ENCODE measurements at places on chromosomes 1 and 21. TPM values are rescaled to one million over a fixed set of nuclear protein-coding genes. Genes with fewer than 3 reads are reported as not detected.

Gene NT5C1A
- total RNA-seq, result not detected

Gene PLA2G2A
- total RNA-seq, result 0.27 TPM

Gene SPRR2A
- total RNA-seq, result not detected

Gene MYBPH
- total RNA-seq, result 0.08 TPM

Gene PAX7
- not detected for total RNA-seq

- no peak for DNase-seq
Observed at GRCh38 chr21:25682382-25682781, 43.3 kb downstream of the JAM2 start.

- DNase-seq, result no peak
Observed at GRCh38 chr1:200073286-200073637, 45.8 kb downstream of the NR5A2 start.

DNA sequence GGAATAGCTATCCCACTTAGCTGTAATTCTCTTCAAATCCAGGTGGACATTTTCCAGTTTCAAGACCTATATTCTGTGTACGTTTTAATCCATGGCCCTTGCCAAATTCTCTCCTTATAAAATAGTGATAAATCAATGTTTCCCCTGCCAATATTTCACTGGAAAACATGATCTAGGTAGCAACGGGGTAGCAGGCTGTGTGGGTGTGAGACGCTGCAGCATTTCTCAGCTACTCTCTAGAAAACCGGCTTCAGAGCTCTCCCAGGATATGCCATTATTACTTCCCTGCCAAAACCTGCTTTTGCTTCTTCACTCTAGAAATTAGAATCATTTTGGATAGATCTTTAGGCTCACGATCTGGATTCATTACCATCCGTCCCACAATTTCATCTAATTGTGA, 82.1 kb upstream of the SIPA1L2 start:
- DNase-seq, result no peak

DNA sequence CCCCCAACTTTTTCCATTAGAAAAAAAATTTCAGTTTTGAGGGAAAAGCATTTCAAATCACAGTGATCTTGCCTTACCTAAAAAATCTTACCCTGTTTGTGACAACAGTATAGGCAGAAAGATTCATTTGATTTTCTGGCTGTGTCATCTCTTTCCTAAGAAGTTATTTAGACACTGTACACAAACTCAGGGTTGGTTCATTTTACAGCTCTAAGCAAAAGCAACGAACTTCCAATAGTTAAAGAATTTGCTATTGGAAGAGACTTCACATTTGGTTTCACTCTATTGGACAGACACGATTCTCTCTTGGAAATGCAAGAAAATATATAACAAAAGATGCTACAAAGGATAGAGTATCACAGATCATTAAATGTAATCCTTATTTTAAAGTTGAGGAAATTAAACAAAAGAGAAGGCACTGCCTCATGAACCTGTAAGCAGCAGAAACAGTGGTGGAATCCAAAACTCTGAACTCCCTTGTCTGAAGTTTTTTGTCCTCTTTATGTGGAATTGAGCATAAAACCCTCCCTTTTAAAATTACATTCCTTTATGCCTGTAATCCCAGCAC, 20.8 kb downstream of the EYA3 start:
- DNase-seq, result peak; percentile 27

DNA sequence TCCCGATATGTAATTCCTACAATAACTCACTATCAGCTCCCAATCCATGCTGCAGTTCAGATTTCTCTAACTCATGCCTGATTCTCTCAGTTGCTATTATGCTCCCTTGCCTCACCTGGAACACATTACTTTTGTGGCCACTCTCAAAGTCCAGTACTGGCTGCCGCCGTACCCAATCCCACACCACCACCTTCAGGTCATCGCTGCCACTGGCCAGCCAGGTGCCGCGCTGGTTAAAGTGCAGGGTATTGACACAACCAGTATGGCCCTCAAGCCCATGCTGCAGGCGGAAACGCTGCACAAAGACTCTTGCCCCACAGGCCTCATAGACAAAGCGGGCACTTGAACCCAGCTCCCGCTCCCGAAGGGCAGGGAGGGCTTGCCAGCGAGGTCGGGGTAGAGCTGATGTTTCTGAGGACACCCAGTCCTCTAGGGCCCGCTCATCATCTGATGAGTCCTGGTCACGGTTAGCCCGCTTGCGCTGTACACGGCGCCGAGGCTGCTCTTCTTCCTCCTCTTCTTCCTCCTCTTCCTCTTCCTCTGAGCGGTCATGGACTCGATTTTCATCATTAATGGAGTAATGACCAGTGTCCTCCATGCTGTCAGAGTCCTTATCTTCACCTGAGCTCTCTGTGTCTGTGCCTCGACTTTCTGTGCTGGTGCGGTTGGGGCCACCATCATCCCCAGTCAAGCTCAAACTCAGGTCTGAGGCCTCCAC, 22.6 kb downstream of the DCAF8 start:
- DNase-seq, result no peak

- peak; percentile 27 for DNase-seq
Observed at GRCh38 chr1:113808450-113809195, 3.7 kb downstream of the RSBN1 start.

- no peak for DNase-seq
Observed at GRCh38 chr21:39430457-39430856, 15.1 kb downstream of the LCA5L start.

DNA sequence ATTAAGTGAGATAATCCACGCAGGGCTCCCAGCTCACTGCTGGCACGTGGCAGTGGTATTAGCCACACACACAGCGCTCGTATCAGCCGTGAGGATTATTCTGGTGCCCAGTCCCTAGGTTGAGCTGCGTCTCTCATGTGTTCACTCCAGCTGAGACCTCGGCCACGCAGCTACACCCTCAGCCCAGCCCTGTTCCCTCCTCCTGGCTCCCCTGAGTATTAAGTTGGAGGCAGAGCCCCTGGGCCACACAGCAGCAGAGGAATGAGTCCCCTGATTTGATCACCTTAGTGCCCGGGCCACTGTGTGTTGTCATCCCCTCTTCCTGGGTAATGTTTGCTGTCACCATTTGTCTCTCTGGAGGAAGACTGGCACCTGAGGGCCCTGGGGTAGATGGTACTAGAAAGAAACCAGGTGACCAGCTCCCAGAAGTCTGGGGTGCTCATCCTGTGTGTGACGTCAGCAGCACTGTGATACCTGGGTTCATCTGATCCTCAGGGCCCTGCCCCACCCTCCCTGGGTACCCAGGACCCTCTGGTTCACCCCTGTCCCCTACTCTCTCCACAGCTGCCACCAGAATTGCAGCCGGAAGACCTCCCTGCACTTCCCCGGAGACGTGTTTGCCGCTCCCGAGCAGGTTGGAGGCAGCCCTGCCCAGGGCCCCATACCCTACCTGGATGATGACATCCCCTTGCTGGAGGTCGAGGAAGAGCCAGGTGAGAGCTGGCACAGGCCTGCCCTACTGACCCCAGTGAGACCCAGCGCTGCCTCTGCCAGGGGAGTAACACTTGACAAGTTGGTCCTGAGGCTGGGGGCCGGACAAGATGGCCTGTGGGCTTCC, 40.1 kb downstream of the DISP3 start:
- DNase-seq, result no peak

DNA sequence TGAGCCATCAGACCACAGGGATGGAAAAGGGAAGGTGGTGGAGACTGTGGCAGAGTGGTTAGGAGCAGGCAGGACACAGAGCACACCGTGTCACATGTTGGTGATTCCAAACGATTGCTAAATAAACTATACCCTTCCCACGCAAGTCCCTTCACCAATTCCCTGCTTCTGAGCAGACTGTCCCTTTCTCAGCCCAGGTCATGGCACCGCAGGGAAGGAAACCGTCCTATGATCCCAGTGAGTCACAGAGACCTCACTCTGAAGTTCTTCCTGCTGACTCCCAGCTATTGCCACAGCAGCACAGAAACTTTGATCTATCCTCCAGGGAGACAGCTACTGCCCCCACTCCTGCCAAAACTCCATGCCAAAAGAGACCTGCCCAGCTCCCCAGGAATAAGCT, 19.2 kb downstream of the RIMS3 start:
- peak; percentile 20 for DNase-seq

DNA sequence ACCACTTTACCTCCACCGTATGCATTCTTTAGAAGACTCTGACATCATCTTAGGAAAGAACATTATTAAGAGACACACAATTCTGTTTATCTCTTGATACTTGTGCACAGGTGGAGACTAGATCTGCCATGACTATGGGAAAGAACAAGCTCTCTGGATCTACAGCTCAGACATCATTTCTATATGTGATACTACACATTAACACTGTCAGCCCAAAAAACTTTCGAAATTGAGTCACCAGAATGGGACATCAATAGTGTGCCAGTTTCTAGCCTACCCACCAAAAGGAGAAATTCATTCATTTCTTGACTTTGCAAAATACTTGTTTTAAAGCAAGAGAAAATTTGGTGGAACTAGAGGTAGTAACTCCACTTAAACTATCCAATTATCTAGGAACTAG, 6.0 kb upstream of the EVI5 start:
- DNase-seq, result no peak

DNA sequence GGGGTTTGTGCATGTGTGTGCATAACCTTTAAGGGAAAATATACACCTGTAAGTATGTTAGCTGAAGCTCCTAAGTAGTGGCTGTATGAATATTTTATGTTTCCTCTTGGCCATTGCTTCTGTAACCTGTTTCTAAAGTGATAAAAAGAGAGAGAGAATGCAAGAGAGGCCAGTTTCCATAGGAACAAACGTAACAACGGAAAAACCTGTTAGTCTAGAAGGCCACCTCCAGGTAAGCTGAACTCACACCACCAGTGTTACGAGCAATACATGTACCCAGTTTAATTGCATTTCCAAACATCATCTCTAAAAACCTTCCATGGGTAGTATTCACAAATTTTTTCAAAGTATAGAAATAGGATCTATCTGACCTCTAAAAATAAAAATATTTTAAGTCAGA, 63.1 kb downstream of the PLPPR4 start:
- DNase-seq, result no peak

GRCh38 chr1:161932668-161933067, 91.0 kb downstream of the OLFML2B start:
- DNase-seq, result peak; percentile 60

DNA sequence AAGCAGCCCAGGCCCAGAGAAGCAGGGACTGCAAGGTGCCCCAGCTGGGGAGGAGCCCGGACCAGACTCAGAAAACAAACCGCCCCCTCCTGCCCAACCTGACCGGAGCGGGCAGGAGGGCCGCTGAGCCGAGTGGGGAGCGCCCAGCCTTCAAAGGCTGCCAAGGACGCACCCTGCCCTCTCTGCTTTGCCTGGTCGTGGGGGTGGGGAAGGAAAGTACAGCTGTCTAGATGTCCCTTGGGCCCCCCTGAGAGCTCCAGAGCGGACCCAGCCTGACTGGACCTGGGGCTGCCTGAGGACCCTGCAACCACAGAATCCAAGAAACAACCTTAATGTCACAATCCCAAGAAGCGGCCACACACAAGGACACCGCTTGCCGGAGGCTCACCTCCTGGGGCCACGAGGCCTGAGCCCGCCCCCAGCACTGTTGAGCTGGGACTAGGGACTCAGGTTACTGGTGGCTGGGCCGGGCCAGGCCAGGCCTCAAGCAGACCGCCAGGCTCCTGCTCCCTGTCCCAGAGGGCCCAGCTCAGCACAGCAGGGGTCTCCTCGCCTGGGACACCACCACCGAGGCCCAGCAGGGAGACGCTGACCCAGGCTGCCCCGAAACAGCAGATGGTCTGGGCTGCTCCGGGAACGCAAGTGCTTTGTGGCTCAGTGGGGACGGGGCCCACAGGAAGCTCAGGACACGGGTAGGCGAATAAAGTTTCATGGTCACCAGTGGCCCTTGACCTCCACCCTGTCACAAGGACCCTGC, 1.4 kb downstream of the DVL1 start:
- no peak for DNase-seq

DNA sequence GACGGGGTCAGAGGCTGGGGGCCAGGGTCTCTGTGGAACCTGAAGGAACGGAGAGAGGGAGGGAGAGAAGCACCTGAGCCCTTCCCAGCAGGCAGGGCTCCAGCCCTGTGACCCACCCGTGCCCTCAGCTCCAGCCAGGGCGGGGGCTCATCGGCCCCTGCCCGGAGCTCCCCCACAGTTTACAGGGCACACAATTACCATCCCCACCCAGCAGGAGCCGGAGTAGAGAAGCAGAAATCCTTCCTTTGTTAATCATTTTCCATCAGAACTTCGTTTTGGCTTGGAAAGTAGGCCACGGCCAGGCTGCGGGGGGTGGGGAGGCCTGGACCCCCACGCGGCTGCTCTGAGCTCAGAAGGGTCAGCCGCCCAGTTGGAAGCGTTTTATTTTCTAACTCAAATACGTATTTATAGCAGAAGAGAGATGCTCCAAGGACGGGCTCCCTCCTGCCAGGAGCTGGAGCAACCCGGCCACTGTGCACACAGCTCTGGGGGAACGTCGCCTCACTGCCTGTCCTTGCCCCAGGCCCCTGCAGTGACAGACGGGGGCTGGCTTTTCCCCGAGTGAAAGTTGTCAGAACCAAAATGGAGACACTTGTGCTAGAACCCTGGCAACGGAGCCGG, 42.7 kb upstream of the ADARB1 start:
- DNase-seq, result no peak

DNA sequence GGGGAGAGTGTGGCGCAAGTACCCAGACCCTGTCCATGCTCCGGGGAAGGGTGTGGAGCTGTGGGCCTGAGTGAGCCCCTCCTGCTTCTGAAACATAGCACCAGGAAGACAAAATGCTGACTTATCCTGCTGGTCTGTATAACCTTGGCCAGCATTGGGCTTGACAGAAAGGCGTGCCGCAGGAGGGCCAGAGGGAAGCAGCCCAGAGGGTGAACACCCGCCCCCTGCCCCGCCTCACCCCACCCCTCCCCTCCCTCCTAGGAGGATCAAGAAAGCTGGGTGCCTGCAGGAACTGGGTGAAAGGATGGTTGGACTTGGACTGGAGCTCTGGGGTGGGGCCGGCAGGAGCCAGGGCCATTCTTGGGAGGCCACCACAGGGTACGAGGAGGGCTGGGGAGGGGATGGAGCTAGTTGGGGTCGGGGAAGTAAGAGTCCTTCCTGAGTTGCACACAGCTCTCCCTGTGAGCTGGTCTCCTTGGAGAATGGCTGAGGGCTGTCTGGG, 27.1 kb downstream of the PTPRF start:
- DNase-seq, result peak; percentile 42

DNA sequence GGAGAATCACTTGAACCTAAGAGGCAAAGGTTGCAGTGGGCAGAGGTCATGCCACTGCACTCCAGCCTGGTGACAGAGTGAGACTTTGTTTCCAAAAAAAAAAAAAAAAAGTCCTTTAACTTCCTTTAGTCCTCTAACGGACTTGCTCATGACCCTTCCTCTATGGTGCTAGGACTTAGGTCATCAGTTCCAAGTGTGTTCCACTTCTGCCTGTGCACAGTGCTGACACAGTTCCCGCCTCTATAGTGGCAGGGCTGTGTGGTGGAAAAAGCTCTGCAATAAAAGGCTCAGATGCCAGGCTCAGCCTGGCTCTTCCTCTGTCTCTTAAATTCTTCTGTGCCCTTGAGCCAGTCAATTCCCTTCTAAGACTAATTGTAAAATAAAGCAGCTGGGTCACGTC, 22.0 kb downstream of the CC2D1B start:
- DNase-seq, result no peak
